ENCODE measurements at places on chromosomes 6 and 20.

- DNase-seq: no peak
Measured at GRCh38 chr6:124661097-124661661, 301.1 kb upstream of the RNF217 start.

GRCh38 chr6:136703331-136703865, 88.9 kb downstream of the MAP3K5 start:
- no peak for DNase-seq

DNA sequence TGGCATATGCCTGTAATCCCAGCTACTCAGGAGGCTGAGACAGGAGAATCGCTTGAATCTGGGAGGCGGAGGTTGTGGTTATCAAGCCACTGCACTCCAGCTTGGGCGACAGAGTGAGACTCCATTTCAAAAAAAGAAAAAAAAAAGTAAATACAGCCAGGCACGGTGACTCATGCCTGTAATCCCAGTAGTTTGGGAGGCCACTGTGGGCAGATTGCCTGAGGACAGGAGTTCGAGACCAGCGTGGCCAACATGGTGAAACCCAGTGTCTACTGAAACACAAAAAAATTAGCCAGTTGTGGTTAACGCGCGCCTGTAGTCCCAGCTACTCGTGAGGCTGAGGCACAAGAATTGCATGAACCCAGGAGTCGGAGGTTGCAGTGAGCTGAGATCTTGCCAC, 1.5 kb upstream of the NINL start:
- DNase-seq: no peak

GRCh38 chr6:142304241-142304640, 2.4 kb downstream of the ADGRG6 start:
- no peak for DNase-seq

GRCh38 chr6:5238336-5238735, 22.4 kb downstream of the LYRM4 start:
- DNase-seq: no peak
